ENCODE measurements at places on chromosomes 2 and 18. TPM values are rescaled to one million over a fixed set of nuclear protein-coding genes. Genes with fewer than 3 reads are reported as not detected.

GRCh38 chr2:55844986-55845385, 78.6 kb downstream of the EFEMP1 start:
- H3K36me3 ChIP-seq: no peaks in the 10 kb centered on the region
- no peak overlapping the region for H3K4me3 ChIP-seq
- no peaks in the 10 kb centered on the region for H3K27me3 ChIP-seq
- DNase-seq: no peak
- no peaks in the 10 kb centered on the region for H3K4me1 ChIP-seq

DNA sequence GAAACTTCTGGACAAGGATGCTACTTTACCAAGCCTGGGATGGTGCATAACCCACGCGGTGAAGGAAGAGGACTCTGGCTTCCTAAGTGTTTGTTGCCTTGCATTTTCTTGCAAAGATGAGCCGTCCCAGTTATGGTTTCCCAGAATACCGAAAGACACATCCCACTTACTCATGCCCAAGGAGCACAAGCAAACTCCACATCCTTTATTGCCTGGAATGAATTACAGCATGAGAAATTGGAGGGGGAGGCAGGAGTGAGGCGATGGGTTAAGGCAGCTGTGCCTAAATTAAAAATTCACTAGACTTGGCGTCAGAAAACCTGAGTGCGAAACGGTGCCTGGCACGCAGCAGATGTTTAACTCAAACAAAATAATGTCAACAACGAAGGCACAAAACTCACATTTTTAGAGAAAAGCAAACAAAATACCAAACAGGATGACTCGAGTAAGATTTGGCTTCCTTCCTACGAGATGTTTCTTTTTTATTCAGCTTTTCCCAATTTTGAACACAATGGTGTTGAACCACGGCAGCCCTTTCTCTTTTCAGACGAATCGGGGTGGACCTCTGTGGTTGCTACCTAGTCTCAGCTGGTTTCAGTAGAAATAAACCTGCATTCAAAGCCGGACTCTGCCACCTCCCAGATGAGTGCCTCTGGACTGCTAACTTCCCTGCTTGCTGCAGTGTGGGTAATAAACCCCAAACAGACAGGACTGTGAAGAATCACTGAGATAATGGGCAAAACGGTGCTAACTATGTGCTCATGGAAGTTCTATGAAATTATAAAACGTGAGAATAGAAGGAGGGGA, 100.3 kb upstream of the NCK2 start:
- no peaks in the 10 kb centered on the region for H3K27me3 ChIP-seq
- H3K36me3 ChIP-seq: no peaks in the 10 kb centered on the region
- DNase-seq: no peak
- H3K4me3 ChIP-seq: no peak overlapping the region
- H3K27ac ChIP-seq: no peak overlapping the region

GRCh38 chr18:10239991-10240634, 214.3 kb upstream of the APCDD1 start:
- DNase-seq: no peak
- no peak overlapping the region for H3K4me3 ChIP-seq
- H3K4me1 ChIP-seq: no peaks in the 10 kb centered on the region
- H3K27ac ChIP-seq: no peak overlapping the region
- no peaks in the 10 kb centered on the region for H3K36me3 ChIP-seq

DNA sequence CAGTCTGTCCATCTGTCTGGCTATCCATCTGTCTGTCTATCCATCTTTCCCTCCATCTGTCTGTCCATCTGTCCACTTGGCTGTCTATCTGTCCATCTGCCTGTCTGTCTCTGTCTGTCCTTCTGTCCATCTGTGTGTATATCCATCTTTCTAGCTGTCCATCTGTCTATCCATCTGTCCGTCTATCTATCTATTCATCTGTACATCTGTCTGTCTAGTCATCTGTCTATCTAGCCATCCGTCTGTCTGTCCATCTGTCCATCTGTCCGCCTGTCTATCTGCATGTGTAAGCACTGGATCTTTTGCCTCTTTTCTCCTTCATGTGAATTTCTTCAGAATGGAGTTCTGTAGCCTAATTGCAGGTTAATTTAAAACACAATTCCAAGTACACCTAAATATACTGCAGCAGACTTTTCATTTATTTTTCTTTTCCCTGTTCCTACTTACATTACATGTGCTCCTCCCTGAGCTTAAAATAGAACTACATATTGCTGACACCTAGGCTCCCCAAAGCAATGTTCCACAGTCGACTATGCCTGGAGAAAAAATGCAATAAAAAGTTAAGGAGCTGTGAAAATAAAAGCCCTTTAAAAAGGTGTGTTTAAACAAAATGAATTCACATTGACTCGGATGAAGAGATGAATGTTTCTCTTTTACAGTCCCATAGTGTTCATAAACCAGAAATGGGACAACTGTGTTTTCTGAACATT, 37.4 kb upstream of the TXNDC2 start:
- H3K27me3 ChIP-seq: no peaks in the 10 kb centered on the region
- H3K4me1 ChIP-seq: peaks cover 14% of the 10 kb centered on the region
- DNase-seq: no peak
- no peaks in the 10 kb centered on the region for H3K36me3 ChIP-seq

DNA sequence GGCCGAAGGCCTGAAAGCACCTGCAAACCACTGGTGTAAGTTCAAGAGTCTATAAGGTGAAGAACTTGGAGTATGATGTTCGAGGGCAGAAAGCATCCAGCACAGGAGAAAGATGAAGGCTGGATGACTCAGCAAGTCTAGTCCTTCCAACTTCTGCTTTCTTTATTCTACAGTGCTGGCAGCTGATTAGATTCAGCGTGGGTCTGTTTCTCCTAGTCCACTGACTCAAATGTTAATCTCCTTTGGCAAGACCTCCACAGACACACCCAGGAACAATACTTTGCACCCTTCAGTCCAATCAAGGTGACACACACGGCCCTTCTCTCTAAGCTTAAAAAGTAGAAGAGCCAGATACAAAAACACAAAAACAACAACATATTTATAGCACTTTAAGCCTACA, 43.4 kb downstream of the NMS start:
- no peak for DNase-seq
- H3K4me3 ChIP-seq: no peak overlapping the region
- no peaks in the 10 kb centered on the region for H3K27me3 ChIP-seq
- H3K36me3 ChIP-seq: no peaks in the 10 kb centered on the region
- H3K27ac ChIP-seq: no peak overlapping the region

DNA sequence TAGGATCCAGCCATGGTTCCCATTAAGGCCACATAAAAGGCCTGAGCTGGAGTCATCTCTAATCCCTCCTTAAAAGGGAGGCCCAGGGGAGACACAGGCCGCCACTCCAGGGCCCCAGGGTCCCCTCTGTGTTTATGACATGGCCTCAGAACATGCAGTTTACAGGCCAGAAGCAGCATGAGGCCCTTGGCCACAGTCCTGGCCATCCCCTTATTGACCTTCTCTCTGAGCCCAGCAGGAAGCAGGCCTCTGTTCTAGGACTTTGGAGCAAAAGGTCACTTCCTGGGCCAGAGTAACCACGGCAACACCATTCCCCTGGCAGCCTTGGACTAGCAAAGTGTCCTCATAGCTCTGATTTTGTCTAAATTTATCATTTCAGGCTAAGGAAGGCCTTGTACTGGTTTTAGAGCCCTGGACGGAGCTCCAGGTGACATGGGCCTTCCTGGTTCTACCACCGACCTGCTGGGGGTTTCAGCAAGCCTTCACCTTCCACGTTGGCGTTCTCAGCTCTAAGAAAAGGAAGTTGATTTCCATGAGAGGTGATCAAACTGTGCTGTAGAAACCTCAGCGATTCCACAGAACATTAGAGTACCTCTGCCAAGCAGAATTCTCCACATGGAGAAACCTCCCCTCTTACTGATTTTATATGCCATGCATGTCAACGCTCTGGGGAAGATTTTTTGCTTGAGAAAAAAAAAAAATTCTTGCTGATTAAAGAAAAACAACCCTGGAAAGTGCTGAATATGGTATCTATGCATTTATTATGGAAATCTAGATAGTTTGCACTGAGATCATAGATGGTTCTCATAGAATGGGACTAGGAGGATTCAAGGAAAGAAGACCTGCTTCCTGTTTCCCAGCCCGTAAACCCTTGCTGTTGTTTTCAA, 53.7 kb downstream of the HS1BP3 start:
- H3K4me3 ChIP-seq: no peak overlapping the region
- DNase-seq: peak; percentile 85
- no peaks in the 10 kb centered on the region for H3K36me3 ChIP-seq
- peaks cover 90% of the 10 kb centered on the region for H3K4me1 ChIP-seq

DNA sequence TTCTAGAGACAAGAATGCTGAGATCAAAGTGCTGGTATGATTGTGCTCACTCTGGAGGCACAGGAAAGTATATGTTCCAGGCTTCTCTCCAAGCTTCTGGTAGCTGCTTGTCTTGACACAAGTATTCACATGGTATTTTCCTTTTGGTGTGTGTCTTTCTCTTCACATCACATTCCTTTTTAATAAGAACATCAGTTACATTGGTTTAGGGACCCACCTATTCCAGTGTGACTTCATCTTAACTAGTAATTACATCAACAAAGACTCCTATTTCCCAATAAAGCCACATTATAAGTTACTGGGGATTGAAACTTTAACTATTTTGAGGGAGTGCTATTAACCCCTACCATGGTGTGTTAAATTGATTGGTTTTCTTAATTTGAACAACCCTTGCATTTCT, 119.1 kb downstream of the FSIP2 start:
- H3K4me1 ChIP-seq: no peaks in the 10 kb centered on the region

GRCh38 chr18:51716277-51716676, 518.8 kb upstream of the MEX3C start:
- H3K27me3 ChIP-seq: no peaks in the 10 kb centered on the region
- H3K4me1 ChIP-seq: no peaks in the 10 kb centered on the region
- H3K4me3 ChIP-seq: no peak overlapping the region
- no peaks in the 10 kb centered on the region for H3K36me3 ChIP-seq
- H3K27ac ChIP-seq: no peak overlapping the region

DNA sequence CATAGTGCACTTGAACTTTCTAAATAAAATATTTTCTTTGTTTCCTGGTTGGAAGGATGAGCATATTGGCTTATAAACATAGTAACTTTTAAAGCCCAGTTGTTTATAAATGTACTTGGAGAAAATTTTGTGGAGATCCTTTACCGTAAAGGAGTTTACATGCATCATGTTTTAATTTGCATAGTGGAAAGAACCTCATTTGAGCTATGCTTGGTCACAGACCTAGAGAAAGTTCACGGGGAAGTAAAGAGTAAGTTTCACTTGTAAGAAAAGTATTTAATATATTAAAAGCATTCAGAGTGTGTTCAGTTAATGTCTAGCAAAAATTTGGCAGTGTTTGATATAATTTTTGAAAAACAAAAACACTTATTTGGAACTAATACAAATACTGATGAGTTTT, 45.3 kb downstream of the PIKFYVE start:
- no peak overlapping the region for H3K27ac ChIP-seq
- DNase-seq: no peak
- no peaks in the 10 kb centered on the region for H3K27me3 ChIP-seq

DNA sequence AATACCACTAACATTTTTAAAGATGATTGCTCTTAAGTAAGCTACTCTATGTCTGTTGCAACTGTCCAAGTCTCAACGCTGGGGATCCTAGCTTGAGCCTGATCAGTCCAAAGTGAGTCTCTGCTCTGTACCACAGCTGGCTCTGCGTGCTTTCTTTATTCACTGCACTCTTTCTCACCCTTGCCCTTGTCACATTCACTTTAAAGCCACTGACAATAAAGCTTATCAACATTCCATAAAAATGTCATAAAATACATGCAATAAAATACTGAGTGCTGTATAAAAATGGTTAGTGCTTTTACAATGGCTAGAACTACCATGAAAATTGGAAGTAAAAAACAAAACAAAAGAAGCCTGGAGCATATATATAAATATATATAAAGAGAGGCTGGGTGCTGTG, 45.5 kb upstream of the LRRTM4 start:
- no peak for DNase-seq
- H3K27me3 ChIP-seq: no peaks in the 10 kb centered on the region
- H3K27ac ChIP-seq: no peak overlapping the region
- no peak overlapping the region for H3K4me3 ChIP-seq
- H3K4me1 ChIP-seq: no peaks in the 10 kb centered on the region

DNA sequence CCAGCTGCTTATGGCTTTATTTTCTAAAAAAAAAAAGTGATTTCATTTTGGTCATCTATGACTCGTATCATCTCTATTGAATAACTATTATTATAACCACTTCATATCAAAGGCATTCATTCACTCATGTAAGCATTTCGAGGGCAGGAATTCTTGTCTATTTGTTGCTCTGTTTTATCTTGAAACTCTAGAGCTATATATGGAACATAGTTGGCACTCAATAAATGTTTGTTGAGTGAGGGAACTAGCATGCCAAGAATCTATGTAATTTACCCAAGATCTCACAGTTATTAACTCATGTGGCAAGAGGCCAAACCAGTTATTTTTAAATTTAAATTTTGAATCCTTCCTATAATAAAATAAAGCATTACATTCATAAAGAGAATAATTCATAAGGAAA, 470.1 kb downstream of the TMX3 start:
- no peak overlapping the region for H3K27ac ChIP-seq
- no peak for DNase-seq
- no peaks in the 10 kb centered on the region for H3K4me1 ChIP-seq
- H3K4me3 ChIP-seq: no peak overlapping the region

GRCh38 chr2:26847307-26847654, 651 bp upstream of the DPYSL5 start:
- peak; percentile 54 for DNase-seq
- peaks cover 68% of the 10 kb centered on the region for H3K27me3 ChIP-seq
- no peak overlapping the region for H3K4me3 ChIP-seq
- H3K4me1 ChIP-seq: peaks cover 14% of the 10 kb centered on the region
- H3K27ac ChIP-seq: no peak overlapping the region

DNA sequence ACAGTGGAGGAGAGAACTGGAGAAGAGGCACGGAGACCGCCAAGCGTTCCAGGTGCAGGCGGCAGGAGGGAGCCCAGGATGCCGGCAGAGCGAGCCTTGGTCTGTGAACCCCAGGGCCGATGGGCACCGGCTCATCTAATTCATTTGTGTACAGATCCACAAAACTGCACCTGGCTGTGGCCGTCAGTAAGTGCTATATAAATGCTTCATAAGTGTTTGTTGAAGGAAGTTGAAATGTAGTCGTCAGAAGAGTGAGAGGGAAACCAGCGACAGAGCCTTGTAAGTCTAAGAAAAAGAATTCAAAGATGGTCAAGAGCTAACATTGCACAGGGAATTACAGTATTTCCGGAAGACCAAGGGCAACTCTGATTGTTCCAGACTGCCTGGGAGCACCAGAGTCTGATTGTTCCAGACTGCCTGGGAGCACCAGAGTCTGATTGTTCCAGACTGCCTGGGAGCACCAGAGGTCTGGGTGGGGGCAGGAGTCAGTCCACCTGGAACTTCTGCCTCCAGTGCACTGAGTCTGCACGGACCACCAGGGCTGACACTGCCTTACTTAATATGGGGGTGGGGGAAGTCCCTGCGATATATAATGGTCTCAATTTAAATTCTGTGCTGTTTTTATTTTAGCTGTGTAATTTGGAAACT, 112.3 kb downstream of the BCL2 start:
- no peaks in the 10 kb centered on the region for H3K27me3 ChIP-seq
- no peak for DNase-seq
- H3K4me3 ChIP-seq: no peak overlapping the region
- H3K4me1 ChIP-seq: no peaks in the 10 kb centered on the region

The BMP10 gene
- total RNA-seq: not detected

The RASGRP3 gene
- total RNA-seq: 10.7 TPM

The ZBTB14 gene
- total RNA-seq: 14.1 TPM

The CCDC121 gene
- 4.5 TPM for total RNA-seq

Measured in adrenal gland (tissue), 19 donors.